ENCODE measurements at places on chromosomes 1 and 21. TPM values are rescaled to one million over a fixed set of nuclear protein-coding genes. Genes with fewer than 3 reads are reported as not detected.

GRCh38 chr1:10692401-10693021, 103.9 kb downstream of the CASZ1 start:
- peak; percentile 66 for DNase-seq

The C1orf232 gene
- not detected for total RNA-seq

- no peak for DNase-seq
These were observed 427.8 kb upstream of the ZP4 start for GRCh38 chr1:238318294-238319110.

GRCh38 chr21:41712201-41712600, 54.7 kb downstream of the RIPK4 start:
- no peak for DNase-seq

All from PC-3 (cell line).